ENCODE measurements at places on chromosomes 12 and 14.
A peak's percentile ranks its signal among the peaks of the same experiment; 100 is the strongest.

- DNase-seq, result no peak
These were observed 15.2 kb upstream of the TCP11L2 start for GRCh38 chr12:106287364-106287763.

DNA sequence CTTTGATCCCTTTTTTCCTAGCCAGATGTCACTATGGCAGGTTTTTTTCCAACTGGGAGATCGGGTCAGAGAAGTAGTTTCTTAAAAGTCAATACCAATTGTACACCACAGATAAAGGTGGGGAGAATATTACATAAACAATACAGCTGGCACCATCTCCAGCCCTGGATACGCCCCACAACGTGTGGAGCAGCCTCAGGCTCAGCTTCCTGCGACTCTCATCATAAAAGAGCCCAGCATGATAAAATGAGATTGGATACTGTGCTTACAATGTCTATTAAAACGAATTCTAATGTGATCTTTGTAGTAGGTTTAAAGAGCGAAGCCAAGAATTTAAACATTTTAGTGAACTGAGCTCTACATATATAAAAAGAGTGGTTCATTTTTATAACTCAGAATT lies 21.5 kb downstream of the EFCAB11 start:
- no peak for DNase-seq

GRCh38 chr14:57865403-57866198 lies at the start of gene SLC35F4:
Gene SLC35F4 (minus strand): TSS chr14:57866092.
- DNase-seq, result no peak

DNA sequence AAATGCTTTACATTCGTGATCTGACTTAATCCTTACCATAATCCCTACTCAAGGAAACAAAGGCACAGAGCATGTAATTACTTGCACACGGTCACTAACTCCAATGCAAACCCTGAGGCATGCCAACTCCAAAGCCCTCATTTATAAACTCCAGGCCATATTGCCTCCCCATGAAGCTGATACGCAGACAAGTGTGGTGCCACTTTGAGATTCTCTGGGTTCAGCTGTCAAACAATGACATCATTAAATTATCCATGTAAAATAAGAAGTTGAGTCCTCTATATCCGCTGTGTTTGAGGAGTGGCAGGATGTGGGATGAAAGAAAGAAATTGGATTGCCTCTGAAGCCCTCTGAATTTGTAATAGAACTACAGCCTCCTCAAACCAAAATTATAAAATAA lies 62.8 kb downstream of the ANO4 start:
- no peak for DNase-seq

DNA sequence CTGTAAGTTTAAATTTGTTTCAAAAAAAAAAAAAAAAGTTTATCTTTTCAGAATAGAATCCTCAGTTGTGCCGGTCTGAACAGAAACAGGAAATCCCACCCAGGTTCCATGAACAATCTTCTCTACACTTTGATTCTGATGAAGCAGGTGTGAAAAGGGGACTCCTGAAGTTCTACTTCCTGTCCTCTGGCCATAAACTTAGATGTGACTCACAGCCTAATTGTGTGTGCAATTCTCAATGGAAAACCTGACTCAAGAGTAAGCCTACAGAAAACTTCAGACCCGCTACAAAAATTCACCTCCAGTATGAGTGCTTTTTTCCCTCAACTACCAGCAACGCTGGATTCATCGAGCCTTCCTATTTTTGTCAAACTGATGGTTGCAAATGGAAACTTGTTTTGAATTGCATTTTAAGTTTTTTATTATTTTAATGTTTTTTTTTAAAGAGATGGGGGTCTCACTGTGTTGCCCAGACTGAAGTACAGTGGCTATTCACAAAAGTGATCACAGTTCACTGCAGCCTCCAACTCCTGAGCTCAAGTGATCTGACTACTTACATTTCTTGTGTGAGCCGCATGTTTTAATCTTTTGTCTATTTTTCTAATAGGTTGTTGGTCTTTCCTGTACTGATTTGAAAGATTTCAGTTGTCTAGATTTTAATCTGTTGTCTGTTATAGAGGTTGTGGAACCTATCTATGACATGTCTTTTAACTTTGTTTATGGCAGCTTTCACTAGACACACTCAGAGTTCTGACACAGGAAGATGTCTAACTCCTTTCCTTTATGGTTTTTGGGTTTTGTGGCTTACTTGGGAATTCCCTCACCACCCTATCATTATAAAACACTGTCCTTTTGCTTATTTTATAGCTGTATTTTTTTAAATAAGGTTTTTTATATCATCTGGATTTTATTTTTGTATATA lies 37.6 kb downstream of the ATG14 start:
- peak; percentile 15 for DNase-seq

DNA sequence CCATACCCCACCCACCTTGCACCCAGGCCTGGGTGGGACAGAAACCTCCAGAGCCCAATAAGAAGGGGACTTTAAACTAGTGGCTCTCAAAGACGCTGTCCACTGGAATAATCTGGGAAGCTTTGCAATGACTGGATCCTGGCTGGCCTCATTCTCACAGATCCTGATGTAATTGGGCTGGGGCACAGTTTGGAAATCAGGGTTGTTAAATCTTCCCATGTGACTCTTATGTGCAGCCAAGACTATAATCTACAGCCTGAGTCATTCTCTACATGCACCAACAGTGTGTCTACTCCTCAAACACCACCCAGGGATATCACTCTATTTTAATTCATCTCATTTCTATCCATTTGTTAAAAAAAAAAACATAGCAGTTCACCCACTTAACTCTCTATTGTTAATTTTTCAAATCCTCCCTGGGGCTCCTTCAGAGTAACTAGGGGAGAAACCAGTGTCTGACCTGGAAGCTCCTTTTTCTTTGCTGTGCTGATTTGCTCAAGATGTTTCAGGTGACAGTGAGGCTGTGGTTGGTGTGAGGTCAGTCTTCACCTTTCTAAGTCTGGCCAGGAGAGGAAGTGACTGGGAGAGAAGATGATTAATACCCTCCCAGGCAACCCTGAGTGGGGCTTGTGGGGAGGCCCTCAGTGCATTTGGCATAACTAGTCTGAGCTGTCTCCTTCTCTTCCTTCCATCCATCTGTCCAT lies 211.6 kb upstream of the SFSWAP start:
- DNase-seq, result no peak

DNA sequence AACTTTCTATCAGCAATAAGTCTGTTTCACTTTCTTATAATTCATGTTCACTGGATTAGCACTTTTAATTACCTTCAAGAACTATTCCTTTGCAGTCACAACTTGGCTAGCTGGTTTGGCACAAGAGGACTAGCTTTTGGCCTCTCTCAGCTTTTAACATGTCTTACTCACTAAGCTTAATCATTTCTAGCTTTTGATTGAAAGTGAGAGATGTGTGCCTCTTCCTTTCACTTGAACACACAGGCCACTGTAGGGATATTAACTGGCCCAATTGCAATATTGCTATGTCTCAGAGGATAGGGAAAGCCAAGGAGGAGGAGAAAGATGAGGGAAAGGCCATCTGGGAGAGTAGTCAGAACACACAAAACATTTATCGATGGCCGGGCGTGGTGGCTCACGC lies 92.7 kb downstream of the PRICKLE1 start:
- no peak for DNase-seq

DNA sequence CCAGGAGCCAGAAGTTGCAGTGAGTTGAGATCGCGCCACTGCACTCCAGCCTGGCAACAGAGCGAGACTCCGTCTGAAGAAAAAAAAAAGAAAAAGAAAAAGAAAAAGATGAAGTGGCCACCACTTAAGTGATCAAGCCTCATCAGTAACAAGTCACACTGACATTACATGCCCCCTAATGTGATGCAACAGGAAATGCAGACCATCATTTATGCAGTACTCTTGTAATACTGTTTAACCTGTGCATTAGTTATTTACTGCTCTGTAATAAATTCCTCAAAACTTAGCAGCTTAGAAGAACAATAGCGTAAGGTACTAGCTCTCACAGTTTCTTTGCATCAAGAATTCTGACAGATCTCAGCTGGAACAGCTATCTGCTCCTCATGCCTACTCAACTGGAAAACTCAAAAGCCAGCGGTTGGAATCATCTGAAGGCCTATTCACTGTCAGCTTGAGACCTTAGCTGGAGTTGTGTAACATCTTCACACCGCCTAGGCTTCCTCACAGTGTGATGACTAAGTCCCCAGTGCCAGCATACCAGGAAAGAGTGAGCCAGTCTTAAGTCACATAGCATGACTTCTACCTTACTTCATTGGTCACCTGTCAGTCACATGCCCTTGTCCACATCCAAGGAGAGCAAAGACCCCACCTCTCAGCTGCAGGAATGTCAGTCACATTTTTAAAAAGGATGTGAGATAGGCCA lies 31.5 kb downstream of the EPS8 start:
- no peak for DNase-seq

DNA sequence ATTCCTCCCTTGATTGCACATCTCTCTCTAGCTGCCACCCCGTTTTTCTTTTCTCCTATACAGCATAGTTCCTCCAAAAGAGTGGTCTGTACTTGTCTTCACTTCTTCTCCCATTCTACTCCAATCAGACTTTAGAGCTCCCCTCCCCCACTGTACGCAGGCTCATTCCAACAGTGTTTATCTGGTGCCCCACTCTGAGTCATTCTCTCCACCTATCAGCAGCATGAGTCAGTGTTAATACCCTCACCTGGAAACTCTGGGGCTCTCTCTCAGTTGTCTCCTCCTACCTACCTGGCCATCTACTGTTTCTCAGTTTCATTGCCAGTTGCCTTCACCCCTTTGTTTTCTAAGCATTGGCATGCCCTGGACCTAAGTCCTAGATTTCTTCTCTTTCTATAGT lies 175.1 kb upstream of the ARHGAP5 start:
- no peak for DNase-seq

- no peak for DNase-seq
These were observed 37.5 kb downstream of the PLCZ1 start for GRCh38 chr12:18700271-18700670.

DNA sequence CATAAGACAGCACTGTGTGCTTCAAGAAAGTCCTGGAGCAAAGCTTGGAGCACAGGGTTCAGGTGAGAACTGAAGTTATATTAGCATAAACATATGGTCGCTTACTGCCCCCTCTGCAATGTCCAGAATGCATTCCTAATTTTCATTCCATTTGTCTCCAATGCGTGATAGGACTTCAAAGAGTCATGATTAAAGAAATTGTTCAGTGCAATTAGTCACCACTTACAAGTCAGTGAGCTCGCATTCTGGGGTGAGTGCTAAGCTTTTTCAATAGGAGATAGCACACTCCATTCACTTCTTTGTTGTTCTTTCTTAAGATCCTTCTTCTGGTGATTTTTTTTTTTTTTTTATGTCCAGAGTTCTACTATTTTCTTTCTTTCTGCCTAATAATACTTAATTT lies 398.4 kb downstream of the SYT1 start:
- no peak for DNase-seq

- no peak for DNase-seq
These were observed 71.4 kb upstream of the POC1B start for GRCh38 chr12:89597210-89597609.

DNA sequence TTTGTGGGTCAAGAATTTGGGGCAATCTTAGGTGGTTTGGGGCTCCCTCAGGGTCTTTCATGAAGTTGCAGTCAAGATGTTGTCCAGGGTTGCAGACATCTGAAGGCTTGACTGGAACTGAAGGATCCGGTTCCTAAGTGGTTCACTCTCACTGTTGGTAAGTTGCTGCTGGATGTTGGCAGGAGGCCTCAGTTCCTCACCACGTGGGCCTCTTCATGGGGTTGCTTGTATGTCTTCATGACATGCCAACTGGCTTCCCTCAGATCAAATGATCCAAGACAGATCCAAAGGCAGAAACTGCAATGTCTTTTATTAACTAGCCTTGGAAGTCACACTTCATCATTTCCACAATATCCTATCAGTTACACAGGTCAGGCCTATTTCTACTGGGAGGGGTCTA lies 49.2 kb downstream of the ARF6 start:
- DNase-seq, result no peak

DNA sequence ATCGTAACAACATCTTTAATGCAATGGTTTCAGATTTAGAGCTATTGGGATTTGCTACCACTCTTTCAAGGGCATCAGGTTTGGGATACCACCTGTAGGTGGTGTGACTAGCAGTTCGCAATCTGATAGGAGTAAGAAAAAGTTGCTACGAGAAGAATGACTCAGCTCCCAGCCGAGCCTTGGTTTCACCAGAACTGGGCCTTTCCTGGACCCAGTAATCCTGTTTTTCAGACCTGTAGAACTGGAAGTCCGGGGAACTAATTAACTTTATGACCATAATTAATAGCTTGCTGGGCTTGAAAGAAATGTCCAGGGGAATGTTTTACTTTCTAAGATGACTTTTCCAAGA lies 770 bp downstream of the ABHD4 start:
- peak; percentile 34 for DNase-seq

Measured in GM19239 (cell line).